ELF-1 (cell line): ENCODE measurements at places on chromosomes 2 and 18.
A peak's percentile ranks its signal among the peaks of the same experiment; 100 is the strongest.

GRCh38 chr2:67054728-67055127 lies 342.4 kb upstream of the ETAA1 start:
- DNase-seq: no peak

DNA sequence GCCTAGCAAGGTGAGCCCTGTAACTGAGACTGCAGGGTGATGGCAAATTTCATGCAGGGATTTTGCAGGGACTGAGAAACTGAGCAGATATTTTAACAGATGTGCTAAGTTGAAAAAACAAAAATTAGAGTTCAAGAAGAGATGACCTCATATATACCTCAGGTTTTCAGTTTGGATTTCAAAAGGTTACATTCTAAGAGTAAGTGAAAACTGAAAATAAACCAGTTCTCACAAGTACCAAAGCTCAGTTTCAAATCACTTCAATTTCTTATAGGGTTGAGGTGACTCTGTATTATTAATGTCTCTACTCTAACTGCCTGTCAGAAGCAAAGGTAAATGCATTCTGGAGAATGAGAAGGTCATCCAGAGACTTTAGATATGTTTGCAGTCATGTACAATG lies 237.4 kb upstream of the VRK2 start:
- no peak for DNase-seq

GRCh38 chr18:72539901-72540300 lies 4.2 kb downstream of the CBLN2 start:
- DNase-seq: no peak

- DNase-seq: no peak
Observed at GRCh38 chr2:27079233-27080139, 1.1 kb downstream of the EMILIN1 start.

GRCh38 chr2:60818272-60818671 lies 62.2 kb downstream of the PAPOLG start:
- no peak for DNase-seq

- DNase-seq: peak; percentile 50
Observed at GRCh38 chr18:23071285-23071684, 64.0 kb upstream of the CABLES1 start.

DNA sequence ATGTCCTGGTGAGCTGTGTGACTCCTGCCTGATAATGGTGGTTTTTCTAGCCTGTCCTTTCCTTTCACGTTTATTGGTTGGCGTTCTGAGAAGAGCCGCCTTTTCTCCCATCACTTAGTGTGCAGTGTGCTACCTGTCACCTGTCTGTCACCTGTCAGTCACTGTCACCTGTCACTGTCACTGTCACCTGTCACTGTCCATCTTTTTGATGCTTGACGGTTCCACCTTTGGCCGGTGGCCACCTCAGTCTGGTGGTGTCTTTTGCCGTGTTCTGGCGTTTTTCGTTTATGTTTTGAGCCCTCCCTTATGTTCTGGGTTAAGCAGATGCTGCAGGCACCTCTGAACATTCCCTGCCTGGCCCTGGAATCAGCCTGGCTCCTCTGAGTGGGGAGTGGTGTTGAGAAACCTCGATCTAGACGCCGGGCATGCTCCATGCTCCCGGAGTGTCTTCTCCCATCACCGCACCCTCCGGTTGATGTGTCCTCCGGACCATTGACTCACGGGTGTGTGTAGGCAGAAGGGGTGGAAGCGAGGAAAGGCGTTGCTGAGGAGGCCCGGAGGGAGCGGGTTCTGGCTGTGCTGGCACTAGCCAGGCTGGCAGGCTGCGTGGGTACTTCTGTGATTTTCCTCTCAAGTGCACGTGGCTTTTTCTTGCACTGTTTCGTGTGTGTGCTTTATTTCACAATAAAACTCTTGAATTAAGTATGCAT lies 20.7 kb downstream of the DTYMK start:
- DNase-seq: no peak

GRCh38 chr2:170966648-170967396 lies 37.8 kb downstream of the GORASP2 start:
- DNase-seq: no peak

GRCh38 chr2:174585146-174585545 lies 12.5 kb downstream of the WIPF1 start:
- DNase-seq: peak; percentile 33

- peak; percentile 82 for DNase-seq
Observed at GRCh38 chr2:20562540-20563225, 88.2 kb downstream of the HS1BP3 start.

DNA sequence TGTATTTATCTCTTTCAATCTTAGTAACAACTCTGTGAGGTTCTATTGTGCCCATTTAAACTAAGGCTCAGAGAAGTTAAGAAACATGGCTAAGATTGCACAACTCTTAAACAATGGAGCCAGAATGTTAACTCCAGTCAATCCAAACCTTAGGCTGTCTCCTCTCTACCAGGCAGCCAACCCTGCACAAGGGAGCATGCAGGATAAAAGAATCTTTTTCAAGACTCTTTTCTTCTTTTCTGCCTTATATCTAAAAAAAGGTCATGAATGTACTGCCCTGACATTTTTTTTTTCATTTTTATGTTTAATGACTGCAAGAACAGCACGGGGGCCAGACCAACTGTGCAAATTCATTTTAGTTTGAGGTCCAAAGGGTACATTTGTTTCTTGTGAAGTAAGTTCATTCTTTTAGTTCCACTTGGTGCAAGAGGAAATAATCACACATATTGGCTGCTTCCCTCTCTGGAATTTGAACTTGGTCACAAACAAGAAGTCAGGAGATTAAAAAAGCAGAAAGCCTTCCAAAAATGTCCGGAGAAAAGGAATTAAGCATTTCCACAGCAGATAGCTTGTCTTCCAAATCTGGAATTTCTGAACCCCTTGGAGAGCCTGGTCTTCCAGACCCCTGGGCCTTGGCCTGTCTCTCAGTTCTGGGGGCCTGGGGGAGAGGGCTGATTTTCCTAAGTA lies 96.0 kb upstream of the RIOK3 start:
- no peak for DNase-seq

DNA sequence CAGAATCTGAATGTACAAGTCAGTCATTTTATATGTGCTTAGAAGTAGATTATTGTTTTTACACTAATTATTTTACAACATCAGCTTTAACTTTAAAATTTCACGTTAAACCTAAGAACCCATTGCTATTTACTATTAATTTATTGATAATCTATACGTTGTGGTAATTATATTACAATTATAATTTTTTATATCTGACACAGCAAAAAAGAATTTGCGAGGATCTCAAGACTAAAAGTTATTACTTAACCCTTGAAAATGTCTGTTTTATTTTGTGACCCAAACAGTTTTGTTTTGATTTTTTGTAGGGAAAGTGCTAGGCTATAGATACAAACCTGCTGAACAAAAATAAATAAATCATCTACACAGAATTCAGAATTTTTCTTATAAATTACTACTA lies 30.3 kb downstream of the BAZ2B start:
- no peak for DNase-seq

DNA sequence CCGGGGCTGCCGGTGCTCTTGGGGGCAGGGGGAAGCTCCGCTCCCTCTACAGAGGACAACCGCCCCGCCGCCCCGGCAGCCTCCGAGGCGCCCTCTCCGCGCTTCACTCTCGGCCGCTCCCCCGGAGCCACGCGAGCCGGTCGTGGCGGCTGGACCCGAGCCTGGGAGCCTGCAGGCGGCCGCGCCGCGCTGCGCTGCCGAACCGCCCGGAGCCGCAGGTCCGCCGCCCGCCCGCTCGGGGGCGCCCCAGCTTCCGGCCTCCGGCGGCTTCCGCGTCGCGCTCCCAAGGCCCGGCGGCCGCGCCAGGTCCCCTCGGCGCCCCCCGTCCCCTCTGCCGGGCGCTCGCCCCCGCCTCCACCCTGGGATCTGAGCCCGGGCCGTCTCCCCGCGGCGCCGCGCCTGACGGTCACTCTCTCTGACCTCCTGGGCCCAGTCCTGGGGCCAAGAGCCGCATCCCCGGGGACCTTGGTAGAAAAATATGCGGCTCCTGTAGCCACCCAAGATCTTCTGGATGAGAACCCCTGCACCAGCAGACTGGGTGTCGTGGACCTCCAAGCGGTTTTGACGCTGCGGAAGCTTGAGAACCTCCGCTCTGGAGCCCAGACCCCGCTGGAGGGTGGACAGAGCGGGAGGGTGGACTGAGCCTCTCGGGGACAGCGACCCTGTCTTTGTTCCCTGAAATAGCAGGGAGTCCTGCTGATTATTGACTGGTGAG lies 44.3 kb downstream of the SERTAD2 start:
- DNase-seq: peak; percentile 50

- DNase-seq: no peak
Observed at GRCh38 chr18:55093295-55093694, 134.0 kb upstream of the CCDC68 start.

DNA sequence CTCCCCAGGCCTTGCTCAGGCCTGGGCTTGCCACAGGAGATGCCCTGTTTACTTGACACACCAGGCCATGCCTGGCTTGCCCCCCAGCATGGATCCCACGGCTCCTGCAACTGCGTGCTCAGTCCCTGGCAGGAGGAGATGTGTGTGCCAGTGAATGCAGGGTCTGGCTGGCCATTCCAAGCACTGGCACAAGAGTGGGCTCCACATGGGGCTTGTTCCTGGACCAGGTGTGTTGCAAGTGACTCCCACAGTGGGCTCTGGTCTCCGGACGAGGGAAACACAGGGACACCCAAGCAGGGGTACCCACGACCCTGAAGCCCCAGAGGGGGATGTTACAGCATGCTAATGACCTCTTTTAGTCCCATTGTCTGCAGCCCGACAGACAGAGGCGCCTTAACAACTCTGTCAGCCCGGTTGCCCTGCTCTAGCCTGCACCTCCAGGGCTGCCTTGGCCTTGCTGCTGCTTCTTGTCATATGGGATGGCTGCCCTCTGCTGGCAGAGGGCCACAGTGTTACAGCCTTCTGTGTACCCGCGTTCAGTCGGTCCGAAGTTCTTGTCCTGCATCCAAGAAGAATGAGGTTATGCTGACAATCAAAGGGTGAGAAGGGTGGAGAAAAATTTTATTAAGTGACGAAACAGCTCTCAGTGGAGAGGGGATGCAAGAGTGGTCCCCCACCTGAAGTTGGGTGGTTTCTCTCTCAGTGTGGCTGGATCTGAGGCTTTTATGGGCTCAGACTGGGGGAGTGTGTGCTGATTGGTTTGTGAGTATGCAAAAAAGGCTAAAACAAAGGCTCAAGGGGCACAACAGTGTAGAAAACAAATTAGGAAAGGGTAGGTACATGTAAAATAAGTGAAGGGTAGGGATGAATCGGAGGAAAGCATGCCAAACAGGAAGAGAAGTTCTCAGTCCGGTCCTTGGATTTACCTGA lies 180.4 kb downstream of the MBD5 start:
- DNase-seq: peak; percentile 72

- no peak for DNase-seq
Observed at GRCh38 chr2:110958346-110959119, 162.2 kb upstream of the BCL2L11 start.

GRCh38 chr2:241873081-241873802 lies 3.7 kb downstream of the RTP5 start:
- DNase-seq: no peak

DNA sequence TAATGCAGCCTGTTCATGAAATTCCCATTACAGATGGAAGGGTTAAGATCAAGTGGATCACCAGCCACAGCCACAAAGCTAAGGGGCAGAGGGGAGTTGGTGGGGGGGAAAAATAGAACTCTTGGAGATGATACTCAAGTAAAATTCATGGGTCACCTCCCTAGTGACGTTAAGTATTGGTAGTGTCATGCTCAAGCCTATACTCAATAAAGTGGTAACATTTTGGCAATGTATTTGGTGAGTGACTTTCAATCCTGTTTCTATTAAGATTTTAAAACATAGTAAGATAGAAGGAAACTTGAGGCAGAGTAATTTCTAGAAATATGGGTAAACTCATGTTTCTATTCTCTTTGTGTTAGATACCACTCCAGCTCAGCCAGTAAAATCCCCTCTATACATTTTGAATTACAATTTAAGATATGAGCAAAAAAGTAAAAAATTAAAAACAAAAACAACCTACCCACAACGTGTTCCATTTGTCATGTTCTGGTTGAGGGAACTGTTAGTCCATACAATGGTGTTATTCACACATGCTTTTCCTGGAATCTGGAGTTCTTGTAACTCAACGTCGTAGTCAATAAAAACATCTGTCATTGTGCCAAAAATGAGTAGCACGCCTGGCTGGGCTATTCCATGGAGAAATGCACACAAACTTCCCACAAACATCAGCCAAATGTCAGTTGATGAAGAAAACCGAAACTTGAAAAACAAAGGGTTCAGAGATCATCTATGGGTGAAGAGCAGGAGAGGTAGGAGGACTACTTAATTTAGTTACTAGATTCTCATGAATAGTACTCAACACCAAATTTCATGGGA lies 18.1 kb downstream of the ABCB11 start:
- DNase-seq: no peak

- DNase-seq: no peak
Observed at GRCh38 chr2:1595274-1595673, 149.0 kb downstream of the PXDN start.

GRCh38 chr2:235773188-235773928 lies 279.5 kb downstream of the AGAP1 start:
- DNase-seq: no peak

DNA sequence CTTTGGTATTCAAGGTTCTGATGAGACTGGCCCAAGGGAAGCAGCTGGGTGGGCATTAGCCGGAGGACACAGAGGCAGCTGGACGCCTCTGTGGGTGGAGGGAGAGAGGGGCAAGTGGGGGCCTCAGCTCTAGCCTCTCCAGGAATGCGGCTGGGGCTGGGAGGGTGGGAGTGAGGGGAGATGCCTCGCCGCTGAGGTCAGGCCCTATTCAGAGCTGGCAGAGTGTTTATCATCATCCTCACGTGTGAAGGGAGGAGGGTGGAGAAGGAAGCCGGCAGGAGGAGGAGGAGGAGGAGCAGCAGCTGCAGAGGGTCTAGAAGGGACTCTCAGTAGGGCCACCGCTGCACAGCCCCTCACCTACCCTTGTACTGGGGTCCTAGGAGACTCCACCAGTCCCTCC lies 43.1 kb downstream of the TNS1 start:
- peak; percentile 74 for DNase-seq

- DNase-seq: no peak
Observed at GRCh38 chr2:105104208-105104731, 66.4 kb downstream of the MRPS9 start.
